CD4-positive, alpha-beta T cell treated with Interferon alpha-2 for 1 hour (primary cell): ENCODE measurements at places on chromosomes 2 and 18.
A peak's percentile ranks its signal among the peaks of the same experiment; 100 is the strongest.

DNA sequence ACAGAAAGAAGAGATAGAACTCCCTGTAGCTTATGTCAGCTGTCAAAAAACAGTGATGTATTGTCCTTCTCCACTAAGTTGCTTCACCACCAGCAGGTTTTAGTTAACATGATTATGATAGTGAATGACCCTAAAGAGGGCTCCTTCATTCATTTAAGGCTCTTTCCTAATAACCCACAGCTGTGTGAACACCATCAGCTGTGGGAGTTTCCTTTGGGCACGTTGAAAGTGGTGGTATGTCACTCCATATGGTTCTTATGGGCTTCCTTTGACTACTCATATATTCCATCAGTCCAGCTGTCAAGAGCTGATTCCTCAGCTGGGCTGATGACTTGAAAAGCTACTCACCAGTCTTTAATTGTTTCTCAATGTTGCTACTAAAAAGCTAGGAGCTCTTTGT lies 210.3 kb downstream of the UBE2E3 start:
- DNase-seq = no peak

GRCh38 chr2:32124660-32125059 lies 41.0 kb upstream of the SLC30A6 start:
- no peak for DNase-seq

- no peak for DNase-seq
These were observed 221.4 kb downstream of the CLIP4 start for GRCh38 chr2:29336341-29337241.

- no peak for DNase-seq
These were observed 13.0 kb upstream of the TYMS start for GRCh38 chr18:644395-645004.

DNA sequence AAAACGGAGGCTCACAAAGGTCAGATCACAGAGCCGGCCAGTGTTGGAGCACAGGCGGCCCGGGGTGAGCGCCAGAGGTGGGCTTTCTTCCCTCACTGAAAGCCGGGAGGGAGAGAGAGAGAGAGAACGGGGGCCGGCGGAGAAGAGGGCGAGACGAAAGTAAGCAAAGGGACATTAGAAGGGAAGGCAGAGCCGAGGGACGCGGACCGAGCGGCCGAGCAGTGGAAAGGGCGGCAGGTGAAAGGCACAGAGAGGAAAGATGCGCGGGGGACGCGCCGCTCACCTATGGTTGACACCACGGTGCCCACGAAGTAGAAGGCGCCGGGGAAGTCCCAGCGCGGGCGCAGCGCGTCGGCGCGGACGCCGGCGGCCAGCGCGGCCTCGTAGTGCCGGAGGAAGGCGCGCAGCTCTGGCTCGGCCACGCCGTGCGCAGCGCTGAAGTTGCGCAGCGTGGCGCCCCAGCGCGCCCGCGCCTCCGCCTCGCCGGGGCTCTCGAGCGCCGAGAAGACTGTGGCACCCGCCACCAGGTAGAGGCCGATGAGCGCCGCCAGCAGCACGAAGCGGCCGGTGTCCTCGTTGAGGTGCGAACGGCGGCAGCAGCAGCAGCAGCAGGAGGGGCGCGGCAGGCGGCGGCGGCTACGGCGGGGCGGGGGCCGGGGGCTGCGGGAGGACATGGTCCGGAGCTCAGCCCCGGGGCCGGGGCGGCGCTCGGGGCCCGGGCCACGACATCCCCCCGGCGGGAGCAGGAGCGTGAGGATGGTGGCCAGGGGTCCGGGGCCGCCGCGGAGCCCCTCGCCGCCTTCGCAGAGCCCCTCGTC lies 166.9 kb downstream of the MSH2 start:
- DNase-seq = no peak

DNA sequence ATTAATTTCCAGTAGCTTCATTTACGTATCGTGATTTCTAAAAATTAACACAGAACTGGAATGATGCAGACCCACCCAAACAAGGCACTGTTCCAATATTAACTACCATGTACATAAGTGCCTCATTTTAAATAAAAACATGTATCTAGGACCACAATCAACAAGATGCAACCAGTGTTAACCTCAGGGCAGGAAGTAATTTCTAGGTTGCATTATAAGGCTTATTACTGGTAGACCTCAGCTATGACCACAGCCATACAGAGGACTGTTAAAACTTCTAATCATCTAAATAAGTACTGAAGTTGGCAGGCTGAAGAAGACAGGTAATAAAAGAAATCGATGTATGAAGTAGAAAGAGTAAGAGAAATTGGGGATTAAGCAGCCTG lies 262.9 kb downstream of the HDAC4 start:
- peak; percentile 14 for DNase-seq

DNA sequence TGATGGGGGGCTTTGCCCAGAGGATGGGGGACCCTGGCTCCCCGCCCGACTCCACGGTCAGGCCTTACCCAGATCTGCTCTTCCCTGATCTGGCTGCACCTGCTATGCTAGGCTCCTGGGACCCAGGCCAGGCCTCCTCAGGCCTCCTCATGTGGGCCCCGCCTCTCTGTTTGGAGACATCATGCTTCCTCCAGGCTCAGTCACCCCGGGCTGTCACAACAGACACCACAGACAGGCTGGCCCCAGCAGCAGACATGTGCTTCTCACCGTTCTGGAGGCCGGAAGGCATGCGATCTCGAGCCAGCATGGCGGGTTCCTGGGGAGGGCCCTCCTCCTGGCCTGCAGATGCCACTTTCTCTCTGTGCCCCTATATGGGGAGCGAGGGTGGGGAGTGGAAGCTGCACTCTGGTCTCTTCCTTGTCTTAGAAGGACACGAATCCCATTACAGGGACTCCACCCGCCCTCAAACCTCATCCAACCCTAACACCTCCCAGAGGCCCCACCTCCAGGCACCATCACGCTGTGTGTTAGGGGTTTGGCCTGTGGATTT lies 10.8 kb upstream of the NEU4 start:
- DNase-seq = no peak

GRCh38 chr2:21423854-21424253 lies 300.1 kb downstream of the TDRD15 start:
- DNase-seq = no peak

DNA sequence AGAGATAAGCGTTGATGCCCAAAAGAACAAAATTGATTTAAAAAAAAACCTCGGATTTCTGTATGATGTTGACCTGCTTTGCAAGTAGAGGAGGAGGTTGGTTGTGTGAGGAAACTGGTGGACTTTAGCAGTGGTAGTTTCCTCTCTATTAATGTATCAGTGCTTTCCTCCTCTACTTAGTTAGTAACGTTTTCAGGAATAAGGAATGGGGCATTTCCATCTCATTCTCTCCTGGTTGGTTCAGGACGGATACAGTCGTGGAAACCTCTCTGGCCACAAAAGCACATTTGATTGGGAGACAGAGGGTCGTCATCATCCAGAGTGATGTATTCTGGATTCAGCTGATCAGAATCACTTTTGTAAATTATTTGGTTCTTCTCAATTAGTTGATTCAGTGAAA lies 1.5 kb downstream of the FHOD3 start:
- DNase-seq = no peak

- DNase-seq = no peak
These were observed 47.3 kb downstream of the SOCS6 start for GRCh38 chr18:70335892-70336726.

DNA sequence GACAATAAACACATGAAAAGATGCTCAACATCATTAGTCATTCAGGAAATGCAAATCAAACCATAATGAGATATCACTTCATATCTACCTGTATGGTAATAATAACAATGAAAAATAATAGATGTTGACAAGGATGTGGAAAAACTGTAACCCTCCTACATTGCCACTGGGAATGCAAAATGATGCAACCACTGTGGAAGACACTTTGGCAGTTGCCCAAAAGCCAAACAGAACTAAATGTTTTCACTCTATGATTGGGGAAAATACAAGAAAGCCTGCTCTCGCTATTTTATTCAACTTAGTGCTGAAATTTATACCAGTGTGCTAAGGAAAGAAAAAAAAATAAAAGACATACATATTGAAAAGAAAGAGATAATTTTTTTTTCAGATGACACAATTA lies 934.5 kb downstream of the CNTNAP5 start:
- no peak for DNase-seq

GRCh38 chr2:202831242-202832220 lies 40.0 kb downstream of the ICA1L start:
- peak; percentile 42 for DNase-seq

GRCh38 chr18:45384137-45384961 lies 230.9 kb upstream of the SLC14A2 start:
- peak; percentile 32 for DNase-seq

GRCh38 chr2:131076707-131077106 lies 16.6 kb downstream of the FAM168B start:
- no peak for DNase-seq

DNA sequence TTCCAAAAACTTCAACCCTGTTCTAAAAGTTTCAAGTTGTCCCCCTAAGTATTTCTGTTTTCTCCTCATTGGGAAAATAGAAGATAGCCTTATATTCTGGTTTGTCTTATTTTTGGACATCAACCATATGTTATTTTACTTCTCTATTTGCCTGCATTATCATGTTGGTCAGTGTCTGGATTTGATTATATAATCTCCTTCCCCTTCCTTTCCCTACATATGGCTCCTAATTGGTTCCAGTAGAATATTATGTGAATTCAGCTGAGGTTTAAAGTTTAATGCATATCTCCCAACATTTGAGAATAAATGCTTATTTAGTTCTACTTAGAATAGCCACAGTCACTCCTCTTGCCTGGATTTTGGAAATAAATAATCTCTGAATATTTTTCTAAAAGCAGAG lies 66.9 kb downstream of the OXER1 start:
- DNase-seq = no peak

GRCh38 chr2:231696004-231696367 lies 12.3 kb upstream of the PTMA start:
- DNase-seq = no peak

DNA sequence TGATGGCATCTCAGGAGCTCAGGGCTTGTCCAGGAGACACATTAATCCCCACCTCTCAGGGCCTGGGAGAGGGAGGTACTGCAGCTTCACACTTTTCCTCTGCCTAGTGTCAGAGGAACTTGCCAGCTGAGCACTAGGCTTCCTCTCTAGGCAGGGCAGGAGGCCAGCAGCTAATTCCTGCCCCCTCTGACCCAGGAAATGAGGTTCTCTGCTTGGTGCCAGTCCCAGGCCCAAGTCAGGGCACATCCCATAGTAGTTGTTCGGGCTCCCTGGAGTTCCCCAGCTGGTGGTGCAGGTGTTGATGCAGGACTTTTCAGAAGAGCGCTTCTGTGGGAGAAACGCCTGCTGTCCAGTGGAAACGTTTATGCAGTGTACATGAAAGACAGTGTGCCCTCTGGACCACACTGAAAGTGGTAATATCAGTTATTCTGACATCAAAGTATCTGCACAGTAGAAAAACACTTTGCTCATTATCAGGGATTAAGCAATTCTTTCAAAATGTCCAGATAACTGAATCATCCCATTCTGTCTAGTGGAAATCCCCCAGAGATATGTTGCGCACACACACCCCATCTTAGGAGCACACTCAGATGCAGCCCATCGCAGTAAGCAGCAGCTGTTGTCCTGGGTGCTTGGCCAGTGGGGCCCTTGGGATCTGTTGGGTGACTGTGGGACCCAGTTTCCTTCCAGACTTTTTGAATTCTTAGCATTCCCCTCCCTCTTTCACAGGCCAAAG lies 17.8 kb upstream of the SCLY start:
- no peak for DNase-seq

DNA sequence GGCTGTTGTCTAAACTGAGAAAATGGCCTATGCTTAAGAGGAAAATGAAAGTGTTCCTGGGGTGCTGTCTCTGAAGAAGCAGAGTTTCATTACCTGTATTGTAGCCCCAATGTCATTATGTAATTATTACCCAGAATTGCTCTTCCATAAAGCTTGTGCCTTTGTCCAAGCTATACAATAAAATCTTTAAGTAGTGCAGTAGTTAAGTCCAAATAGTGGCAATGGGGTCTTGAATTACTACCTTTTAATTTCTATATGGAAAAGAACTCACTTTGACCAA lies 13.8 kb upstream of the ALLC start:
- DNase-seq = no peak
